ENCODE measurements at places on chromosomes 16 and 17. TPM values are rescaled to one million over a fixed set of nuclear protein-coding genes. Genes with fewer than 3 reads are reported as not detected.

The NPIPB9 gene
- total RNA-seq: 3.6 TPM

The GP1BA gene
- not detected for total RNA-seq

The SPATA22 gene
- total RNA-seq: not detected

The WIPF2 gene
- total RNA-seq: 19.9 TPM

DNA sequence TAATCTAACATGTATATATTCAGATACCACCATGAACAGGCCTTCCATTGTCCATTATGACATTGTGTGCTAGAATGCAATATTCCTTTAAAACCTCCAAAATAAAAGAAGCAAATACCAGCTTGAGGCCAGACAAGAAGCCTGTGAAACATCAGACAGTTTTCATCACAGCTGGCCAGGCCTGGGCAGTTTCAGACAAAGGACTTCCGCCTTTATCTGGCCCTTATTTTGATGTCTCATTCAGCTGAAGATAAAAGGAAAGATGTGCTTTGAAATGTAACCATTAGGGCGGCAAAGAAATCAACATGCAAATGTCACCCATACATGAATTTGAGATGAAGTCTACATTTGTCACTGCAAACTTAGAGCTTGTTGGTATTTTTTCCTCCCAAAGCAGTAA, 737.5 kb downstream of the KCNJ2 start:
- DNase-seq: no peak

DNA sequence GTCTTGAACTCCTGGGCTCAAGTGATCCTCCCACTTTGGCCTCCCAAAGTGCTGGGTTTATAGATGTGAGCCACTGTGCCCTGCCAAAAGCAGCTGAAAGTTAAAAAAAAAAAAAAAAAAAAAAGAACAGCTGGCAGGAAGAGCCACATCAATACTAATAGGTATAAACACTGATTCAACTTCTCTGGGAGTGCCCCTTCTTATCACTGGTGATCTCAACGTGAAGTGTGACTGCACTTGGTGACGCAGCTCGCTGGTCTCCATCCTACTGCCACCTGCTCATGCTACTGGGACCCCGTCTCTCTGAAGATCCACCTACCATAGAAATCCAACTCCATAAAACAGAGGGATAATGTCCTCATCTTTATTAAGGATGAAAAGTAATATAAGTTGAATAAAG, 40.8 kb downstream of the RNF157 start:
- DNase-seq: peak; percentile 84

DNA sequence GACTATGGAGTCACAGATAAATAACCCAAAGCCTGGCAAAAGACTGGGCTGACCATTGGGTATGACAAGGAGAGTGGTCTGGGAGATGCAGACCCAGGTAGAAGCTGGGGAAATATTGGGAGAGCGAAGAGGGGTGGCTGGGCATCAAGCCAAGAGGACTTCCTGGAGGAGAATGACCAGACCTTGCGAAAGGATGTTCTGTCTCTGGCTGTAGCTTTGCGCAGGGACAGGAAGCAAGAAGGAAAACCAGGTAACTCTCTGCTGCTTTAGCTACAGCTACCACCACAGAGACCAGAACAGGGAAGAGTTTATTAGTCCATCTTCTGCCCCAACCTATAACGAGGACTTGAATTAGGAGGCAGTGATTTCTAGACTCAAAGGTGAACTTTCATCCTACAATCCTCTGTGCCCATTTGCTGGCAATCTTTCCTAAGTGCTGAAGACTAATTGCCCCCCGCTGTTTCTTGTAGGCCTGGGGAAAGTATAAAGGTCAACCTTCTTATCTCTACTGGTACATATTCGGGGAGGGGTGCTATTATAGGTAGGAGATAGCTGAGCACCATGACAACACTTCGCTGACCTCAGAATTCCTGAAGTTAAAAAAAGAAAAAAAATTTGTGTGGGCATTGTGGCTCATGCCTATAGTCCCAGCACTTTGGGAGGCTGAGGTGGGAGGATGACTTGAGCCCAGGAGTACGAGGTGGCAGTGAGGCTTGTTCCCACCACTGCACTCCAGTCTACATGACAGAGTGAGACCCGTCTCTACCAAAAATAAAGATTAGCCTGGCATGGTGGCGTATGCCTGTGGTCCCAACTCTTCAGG, 19.1 kb upstream of the KIFC3 start:
- no peak for DNase-seq

DNA sequence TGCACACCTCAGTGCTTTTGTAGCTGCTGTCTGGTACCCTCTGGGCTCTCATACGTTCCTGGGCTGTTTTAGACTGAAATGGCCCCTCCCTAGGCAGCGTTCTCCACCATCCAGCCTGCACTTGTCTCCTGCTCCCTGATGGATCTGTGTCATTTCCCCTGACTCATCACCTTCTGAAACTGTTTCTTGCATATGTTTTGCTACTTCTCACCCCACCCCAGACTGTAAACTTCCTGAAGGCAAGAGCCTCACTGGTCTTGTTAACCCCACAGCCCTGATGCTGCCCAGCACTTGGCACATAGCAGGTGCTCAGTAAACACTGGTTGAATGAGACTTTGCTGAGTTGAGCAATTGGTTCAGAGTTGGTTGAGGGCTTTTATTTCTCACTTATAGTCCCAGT, 78.7 kb downstream of the CRISPLD2 start:
- no peak for DNase-seq

DNA sequence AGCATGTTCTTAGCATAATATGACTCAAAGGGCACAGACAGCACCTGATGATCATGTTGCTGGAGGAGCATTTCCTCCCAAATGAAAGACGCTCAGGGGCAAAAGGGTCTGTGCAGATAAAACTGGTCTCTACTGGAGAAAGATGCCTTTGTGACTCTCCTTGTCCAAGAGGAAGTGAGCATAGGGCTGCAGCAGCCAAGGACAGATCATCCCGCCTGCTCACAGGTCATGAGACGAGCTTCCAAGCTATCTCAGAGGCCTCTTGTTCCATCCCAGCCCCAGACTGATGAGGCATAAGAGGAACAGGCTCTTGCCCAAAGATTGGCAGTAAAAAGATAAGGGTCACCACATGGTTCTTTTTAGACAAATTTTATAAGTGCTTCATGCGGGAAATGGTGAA, 141.8 kb downstream of the KATNIP start:
- DNase-seq: no peak

GRCh38 chr16:50539822-50540710, 8.1 kb upstream of the NKD1 start:
- DNase-seq: no peak

- no peak for DNase-seq
Measured at GRCh38 chr16:84103678-84104077, 13.1 kb downstream of the MBTPS1 start.

- no peak for DNase-seq
Measured at GRCh38 chr16:56346131-56346890, 79.0 kb downstream of the AMFR start.

- no peak for DNase-seq
Measured at GRCh38 chr16:54473226-54473993, 186.8 kb upstream of the IRX3 start.

- no peak for DNase-seq
Measured at GRCh38 chr17:46790216-46790615, 28.3 kb downstream of the WNT3 start.

- no peak for DNase-seq
Measured at GRCh38 chr17:13154930-13155329, 137.1 kb upstream of the ELAC2 start.

Measured in activated CD4-positive, alpha-beta T cell treated with anti-CD3 and anti-CD28 coated beads, Interleukin-2, amount 10 ng/mL, durations not matched to agents 24 days and 14 days (primary cell).